ENCODE measurements at places on chromosomes 7 and 10.

- DNase-seq: peak; percentile 69
Observed at GRCh38 chr10:60944058-60944909, at the start of gene RHOBTB1. Gene RHOBTB1, minus strand, starts transcription at chr10:60944185. Its CDS starts 32,643 bp downstream, at chr10:60911542.

GRCh38 chr10:122221958-122222357 is 49.1 kb upstream of the BTBD16 start:
- no peak for DNase-seq

GRCh38 chr10:27542812-27543211 is 38.7 kb downstream of the RAB18 start:
- DNase-seq: no peak

GRCh38 chr7:12725575-12726316 is 38.3 kb downstream of the ARL4A start:
- DNase-seq: no peak

DNA sequence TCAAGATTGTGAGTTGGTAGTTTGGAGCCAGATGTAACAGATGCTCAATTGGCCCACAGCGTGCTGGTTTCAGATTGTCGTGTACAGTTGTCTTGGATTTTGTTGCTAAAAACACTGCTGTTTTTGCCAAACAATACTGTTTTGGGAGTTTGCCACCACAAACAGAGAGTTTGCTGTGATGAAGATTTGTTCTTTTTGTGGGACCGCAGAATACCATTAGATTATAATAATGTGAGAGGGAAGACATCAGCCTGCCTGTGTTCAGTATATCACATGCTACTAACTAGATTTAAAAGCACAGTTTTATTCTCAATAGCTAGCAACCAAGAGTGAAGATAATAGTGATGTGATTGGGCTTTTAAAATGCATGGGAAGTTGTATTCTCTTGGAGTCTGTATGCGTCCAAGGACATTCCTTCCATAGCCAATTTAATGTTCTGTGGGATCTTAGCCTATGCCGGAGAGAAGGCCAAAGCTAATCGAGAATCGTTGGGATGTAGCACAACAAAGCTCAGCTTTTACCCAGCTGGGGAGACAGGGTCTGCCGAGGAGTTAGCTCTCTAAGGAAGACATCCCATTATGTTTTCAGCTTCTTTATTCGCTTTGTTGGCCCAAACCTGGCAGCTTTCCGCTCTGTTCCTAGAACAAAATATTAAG is 18.7 kb upstream of the ITGA8 start:
- no peak for DNase-seq

All from hepatic stellate cell (primary cell).